ENCODE measurements at places on chromosomes 2 and 18.
A peak's percentile ranks its signal among the peaks of the same experiment; 100 is the strongest.

GRCh38 chr2:16649353-16650286 lies 16.0 kb downstream of the CYRIA start:
- DNase-seq, result no peak

DNA sequence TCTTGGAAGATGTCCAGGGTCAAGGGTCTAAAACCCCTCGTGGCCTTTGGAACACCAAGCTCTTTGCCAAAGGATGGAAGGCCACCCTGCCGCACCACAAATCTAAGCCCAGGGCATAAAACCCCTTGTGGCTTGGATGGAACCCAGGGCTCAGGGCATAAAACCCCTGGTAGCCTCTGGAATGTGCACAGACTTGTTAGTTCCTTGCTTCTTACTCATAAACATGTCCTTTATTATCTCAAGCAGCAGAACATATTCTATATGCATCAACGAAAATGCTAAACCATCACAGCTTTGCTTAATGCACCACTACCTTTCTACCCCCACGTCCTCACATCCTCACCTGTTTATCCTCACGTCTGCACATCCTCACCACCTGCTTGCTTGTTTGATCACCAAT lies 998.0 kb downstream of the DSC3 start:
- no peak for DNase-seq

DNA sequence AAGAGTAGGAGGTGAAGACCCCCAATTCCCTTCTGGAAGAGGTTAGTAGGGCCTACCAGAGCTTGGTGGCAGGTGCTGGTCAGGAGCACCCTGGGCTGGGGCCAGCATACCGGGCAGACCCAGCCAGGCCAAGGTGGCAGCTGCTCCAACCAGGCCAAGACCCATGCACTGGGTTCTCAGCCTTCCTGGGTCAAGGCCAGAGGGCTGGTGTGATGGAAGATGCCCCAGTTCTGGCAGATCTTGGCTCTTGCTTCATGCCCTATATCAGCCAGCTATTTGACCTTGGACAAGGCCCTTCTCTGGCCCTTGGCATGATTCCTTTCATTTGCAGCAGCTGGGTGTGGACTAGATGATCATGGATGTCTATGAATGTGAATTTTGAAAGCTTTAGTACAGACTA lies 57.7 kb downstream of the PRKCE start:
- DNase-seq, result no peak

GRCh38 chr2:84963692-84964405 lies 7.1 kb upstream of the KCMF1 start:
- no peak for DNase-seq

GRCh38 chr2:86048888-86049287 lies 56.8 kb downstream of the POLR1A start:
- DNase-seq, result no peak

- no peak for DNase-seq
Observed at GRCh38 chr2:121492409-121492808, 38.3 kb upstream of the RNU4ATAC start.

DNA sequence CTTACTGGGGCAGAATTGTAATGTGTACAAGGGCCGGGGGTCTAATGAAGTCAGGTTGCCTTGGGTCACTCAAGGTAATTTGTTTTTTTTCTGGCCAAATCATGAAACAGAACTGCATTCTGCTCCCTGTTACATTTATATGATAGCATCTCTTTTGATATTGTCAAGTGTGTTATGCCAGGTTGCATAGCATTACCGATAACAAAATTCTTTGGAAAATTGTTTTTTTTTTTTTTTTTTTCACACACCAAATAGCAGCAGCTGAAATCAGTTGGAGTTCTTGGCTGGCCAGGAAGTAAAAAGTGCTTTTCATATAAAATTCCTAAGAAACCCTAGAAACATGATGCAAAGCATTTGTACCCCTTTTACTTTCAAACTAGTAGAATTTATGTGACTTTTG lies 282.6 kb upstream of the FN1 start:
- no peak for DNase-seq

- no peak for DNase-seq
Observed at GRCh38 chr2:168607992-168608391, 151.9 kb downstream of the CERS6 start.

DNA sequence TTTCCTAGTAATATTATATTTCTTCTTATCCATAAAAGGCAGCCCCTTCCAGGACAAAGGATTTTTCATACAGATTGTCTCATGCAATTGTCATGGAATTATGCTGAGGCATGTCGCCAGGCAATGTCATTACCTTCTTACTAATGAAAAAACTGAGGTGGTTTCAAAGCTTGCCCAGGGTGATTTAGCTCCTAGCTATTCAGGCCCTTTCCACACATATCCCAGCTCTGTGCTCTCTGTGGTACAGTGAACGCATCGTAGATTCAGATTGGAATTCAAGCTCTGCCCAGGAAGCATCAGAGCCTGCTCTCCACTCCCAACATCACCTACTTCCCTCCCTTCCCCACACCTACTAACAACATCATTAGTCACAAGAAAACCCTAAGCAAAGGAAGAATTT lies 60.1 kb downstream of the ATP8B1 start:
- no peak for DNase-seq

- peak; percentile 71 for DNase-seq
Observed at GRCh38 chr2:8543383-8544170, 138.3 kb upstream of the ID2 start.

GRCh38 chr2:31236433-31237205 lies 2.7 kb downstream of the EHD3 start:
- no peak for DNase-seq

GRCh38 chr2:33134086-33134771 lies 187.5 kb downstream of the LTBP1 start:
- DNase-seq, result no peak

DNA sequence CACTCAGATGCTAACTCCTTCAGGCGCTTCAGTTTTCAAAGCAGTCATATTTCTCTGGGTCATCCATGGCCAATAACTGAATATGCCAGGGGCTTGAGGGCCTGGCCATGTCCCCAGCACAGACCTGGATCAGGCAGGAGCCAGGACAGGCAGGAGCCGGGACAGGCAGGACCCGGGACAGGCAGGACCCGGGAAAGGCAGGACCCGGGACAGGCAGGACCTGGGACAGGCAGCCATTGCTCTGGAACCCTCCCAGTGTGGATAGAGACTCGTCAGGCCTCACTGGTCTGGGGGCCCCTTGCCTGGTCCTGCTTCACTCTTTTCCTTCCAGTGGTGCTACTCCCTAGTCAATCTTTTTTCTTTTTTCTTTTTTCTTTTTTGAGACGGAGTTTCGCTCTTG lies 117.5 kb upstream of the TEX51 start:
- DNase-seq, result no peak

DNA sequence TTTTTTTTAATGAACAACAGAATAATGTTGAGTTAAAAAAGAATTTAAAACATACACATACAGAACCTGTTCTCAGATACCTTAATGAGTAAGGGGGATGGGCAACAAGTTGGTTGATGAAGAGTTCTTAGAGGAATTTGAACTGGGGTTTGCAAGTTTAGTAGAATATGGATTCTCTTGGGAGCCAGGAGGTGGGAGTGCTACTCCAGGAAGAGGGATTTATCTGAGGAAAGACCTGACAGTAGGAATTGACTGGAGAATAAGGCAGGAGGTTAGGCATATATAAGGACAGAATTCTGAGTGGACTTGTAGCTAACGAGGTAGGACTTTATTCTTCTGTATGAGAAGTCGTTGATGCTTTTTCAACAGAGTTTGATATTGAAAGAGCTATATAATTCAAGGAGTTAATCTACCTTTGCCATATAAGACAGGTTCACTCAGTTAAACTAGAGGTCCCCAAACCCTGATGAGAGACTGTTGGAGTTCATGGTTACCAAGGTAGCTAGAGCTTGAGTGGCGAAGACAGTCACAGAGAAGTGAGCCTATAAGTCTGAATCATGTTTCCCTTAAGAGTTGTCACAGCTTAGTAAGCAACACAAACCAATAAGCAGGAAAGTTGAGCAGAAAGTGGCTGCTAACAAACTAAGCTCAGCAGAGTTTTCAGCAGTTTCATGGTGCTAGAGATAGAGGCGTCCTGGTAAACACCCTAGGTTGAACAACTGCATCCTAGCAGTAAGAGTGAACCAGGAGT lies 88.2 kb downstream of the NCOA1 start:
- peak; percentile 5 for DNase-seq

DNA sequence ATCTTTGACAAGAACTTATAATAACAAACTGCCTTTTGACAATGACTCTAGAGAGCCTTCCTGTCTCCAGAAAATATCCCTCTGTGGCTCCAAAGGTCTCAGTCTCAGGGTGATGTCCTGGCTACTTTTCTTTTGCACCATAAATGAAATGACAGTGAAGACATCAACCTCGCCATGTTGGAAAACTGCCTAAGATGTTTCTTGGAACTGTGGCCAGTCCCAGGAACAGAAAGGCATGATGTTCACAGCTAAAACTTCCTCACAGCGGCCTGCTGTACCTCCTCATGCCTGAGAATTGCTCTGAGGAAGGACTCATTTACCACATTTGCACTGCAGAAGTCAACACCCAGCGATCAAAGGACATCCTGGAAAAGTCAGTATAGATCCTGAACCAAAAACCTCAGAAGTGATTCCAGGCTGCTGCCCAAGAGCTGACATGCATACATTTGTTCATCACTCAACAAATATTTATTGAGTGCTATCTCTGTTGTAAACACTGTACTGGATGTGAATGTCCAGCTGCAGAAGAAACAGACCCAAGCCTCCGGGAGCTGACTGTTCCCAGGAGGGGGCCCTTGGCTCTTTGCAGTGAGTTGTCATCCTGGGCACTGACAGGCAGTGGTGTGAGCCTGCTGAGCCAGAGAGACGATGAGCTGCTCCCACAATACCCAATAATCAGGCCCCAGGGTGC lies 64.3 kb upstream of the ACSL3 start:
- DNase-seq, result no peak

- no peak for DNase-seq
Observed at GRCh38 chr18:11909061-11909455, 941 bp upstream of the MPPE1 start.

GRCh38 chr2:109321570-109321969 lies 192.6 kb downstream of the SH3RF3 start:
- no peak for DNase-seq

DNA sequence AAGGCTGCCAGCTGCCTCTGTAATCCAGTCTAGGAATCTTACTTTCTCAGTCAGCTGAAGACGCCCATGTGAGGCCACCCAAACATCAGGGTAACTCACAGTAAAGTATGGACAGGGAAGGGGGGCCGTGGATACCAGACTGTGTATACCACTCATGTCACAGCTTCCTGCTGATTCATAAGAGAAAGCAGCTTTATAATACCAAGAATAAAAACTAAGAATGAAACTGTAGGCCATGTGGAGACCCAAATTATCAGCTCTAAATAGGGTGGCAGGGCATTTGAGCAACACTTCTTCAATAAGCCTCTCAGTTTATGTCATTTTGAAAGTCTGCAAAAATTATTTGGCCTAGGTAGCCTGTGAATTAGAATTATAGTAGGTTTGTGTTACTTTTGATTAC lies 115.0 kb upstream of the CDCA7 start:
- no peak for DNase-seq

- no peak for DNase-seq
Observed at GRCh38 chr2:236503583-236503982, 66.0 kb upstream of the ACKR3 start.

GRCh38 chr18:24196764-24197163 lies 57.9 kb downstream of the CABYR start:
- DNase-seq, result no peak

DNA sequence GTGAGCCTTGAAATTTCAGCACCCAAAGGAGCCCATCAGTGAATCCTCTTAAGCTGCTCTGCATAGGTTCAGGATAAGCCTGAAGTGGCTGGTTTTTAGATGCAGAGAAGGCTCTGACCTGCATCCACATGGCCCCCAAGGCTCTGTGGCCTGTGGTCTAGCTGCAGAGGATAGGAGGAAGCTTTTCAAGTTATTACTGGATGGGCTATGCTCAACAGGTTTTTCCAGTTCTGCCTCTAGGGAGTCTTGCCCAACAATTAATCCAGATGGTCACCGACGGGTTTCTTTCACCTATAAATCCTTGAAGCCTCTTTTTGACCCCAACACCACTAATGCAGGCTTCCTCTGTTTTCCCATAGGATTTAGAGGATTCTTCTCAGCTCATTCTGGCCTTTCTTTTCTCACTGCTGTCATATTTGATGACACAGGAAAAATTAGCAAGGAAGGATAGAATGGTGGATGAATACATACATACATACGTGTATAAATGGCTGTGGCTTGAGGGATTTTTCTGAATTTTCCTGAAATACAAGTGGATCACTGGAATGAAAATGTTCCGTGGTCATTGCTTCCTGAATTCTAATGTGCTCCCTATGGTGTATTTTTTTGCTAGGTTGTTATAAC lies 52.2 kb upstream of the BCL2L11 start:
- no peak for DNase-seq

- DNase-seq, result no peak
Observed at GRCh38 chr2:18829251-18829902, 240.0 kb upstream of the NT5C1B start.

DNA sequence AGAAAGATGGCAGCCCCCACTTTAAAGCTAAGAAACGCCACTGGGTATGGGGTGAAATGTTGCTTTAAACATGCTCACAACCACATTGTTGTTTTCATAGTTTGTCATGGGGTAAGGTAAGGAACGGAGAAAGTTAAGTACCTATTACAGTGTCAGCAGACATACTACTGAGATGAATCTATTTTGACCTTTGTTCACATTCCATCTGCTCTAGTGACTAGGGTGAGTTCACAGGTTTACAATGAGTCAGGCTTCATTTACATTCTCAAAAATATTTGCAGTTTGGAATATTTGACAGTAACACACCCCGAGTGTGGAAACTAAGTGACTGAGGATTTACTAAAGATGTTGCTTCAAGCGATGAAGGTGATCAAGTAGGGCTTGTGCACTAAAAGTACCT lies 428.7 kb upstream of the ACVR2A start:
- DNase-seq, result no peak

- peak; percentile 16 for DNase-seq
Observed at GRCh38 chr2:190635781-190636180, 13.1 kb upstream of the NAB1 start.

- DNase-seq, result no peak
Observed at GRCh38 chr18:53864770-53865169, 359.7 kb downstream of the MBD2 start.

GRCh38 chr18:51278045-51278649 lies 80.7 kb upstream of the MEX3C start:
- DNase-seq, result peak; percentile 15

- DNase-seq, result no peak
Observed at GRCh38 chr18:78603102-78603983, 376.3 kb upstream of the SALL3 start.

DNA sequence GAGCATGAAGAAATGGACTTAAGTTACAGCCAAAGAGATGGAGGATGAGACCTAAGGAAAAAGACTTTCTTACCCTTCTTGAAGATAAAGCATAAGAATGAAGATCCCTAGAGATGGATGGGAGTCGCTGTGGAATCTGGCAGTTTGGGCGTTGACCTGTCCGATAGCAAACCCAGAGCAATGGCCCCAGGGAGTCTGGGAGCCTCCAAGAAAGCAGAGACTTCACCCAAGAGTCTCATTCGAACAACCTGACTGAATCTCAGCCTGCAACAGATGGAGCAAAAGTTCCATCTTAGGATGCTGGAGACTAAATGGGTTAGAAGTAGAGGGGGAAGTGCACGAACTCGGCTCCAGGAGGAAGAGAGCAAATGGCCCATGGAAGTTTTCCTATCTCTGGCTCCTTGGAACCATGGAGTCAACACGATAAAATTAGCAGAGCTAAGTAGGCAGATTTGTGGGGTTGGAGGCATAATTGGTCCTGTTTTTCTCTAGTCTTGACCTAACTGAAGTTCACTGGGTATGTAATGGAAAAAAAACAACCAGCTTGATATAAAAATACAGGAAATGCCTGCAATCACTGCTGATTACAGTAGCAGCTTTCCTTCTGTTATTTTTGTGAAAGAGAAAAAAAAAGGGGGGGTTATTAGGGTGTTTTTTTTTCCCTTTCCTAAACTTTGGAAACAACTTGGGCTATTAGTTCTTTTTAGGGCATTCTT lies 178.4 kb upstream of the EPAS1 start:
- DNase-seq, result no peak
